RKO (cell line): ENCODE measurements at places on chromosomes 5 and 9.
A peak's percentile ranks its signal among the peaks of the same experiment; 100 is the strongest.

GRCh38 chr5:35884773-35885172, 28.1 kb downstream of the IL7R start:
- no peak for DNase-seq

DNA sequence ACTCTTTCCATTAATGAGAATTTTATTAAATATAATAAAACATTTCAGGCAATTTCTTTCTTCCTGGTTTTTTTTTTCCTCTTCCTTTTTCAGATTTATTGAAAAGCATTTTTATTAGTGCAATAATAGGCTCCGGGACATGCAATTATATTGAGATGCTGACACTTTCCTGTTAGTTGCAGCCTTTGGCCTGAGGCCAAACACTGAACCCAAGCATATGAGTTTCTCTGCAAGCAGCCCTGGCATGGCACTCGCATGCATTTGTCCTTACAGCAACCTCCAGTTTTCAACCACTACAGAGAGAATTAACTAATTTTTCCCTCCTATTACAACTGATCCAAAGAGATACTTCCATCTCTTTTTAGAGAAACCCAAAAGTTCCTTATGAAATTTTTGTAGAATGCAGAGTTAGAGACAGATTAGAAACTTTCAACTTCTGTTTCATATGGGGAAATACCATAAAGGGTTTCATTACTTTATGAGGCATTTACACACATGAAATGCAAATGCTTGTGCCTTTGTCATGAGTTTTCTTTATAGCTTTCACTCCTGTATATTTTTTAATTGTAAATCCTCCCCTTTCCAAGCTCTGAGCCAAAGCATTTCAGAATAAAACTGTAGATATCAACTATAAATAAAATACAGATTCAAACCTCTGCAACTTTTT, 183.0 kb downstream of the CETN3 start:
- DNase-seq = no peak

DNA sequence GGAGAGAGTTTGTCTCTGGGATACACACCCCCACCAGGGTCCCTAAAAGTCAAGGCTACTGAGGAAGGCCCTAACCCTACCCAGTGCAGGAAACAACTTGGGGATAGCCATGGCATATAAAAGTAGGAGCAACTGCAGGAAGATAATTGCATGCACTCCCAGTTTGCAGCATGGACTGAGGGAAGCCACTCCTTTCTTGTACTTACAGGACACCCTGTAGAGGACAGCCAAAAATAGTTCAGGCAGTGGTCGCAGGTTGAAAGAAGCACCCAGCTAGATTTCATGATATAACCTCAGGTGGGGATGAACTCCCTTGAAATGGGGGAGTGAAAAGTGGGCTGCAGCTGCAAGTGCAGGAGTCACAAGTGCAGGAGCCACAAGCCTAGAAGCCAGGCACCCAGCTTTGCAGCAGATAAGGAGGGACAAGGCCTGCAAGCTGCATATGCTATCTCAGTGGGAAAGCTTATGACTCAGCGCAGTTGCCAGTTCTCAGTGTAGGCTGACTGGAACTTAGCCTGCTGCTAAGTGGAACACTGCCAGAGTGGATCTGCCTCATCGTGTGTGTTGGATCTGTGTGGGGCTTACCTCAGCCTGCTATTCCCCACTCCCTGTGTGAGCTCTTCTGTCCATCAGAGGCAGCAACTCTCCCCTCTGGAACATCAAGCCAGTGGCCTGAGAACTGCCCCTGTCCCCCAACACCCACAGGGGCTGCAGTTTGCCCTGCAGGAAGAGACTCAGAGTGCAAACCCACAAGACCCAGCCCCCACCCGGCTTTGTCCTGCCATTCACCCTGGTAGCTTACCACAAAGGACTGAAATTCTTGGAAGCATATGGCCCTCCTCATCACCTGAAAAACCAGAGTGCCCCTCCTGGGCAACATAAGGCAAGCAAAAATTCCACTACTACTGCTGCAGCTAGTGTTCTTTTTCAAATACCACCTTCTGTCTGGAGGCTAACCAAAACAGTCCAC, 42.7 kb downstream of the CYLC2 start:
- peak; percentile 32 for DNase-seq

DNA sequence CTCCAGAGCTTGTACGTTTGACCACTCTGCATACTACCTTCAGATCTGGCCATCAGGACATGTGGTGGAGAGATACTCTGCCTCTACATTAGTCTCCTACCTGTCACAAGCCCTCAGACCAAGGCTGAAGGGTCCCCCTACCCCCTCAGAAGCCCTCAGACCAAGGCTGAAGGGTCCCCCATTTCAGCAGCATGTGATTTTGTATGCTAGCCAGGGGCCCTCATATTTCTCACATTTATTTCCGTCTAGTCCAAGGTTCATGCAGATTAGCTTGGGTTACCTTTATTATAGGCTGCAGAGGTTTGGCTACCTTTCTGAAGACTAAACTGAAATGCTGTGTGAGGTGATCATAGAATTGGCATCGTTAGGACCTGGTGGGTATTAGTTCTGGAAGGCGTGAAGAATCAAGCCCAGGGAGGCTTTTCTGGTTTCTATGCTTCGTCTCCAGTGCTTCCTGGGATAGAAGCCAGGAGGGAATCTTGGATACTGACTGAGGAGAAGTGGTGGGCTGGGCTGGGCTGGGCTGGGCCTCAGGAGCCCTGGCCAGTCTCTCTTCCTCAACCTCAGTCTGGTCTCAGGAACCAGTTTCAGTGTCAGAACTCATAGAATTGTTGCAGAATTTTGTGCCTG, 2.8 kb downstream of the SMIM32 start:
- no peak for DNase-seq

DNA sequence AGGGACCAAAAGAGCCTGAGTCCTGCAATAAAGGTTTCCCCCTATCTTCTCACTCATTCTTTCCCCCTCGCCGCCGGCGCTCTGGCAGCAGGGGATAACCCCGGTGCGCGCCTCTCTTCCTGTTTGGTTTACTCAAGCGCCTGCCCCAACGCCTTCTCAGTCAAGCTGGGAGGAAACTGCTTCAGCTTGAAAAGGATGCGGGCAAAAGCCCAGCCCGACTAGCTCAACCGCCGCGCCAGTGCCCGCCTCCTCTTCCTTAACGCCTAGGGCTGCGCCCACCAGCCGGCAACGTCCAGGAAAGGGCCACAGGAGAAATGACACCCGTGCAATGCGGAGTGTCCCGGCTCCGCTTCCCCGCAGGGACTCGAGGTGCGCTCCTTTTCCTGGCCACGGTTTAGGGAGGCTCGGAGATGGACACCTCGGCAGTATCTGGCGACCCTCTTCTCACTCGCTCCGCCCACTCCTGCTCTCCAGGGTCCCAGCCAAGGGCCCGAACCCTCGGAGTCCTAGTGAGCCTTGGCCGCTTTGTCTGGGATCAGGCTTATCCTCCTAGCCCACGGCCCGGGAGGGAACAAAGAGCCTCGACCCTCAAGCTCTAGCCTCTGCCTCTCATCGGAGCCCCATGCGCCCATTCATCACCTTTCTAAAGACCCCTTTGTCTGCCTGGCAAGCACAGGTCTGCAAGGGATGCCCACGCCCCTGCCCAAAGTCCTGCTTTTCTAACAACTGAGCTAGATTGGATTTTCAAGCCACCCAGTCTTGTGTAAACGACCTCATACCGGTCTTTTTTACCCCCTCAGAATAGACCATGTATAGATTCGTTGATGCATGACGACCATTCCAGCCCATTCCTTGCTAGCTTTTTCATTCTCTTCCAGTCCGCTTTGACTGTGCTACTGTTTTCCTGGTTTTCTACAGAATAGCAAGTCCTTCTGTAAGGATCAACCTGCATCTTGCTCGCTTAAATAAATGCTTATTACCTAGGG, 2.0 kb downstream of the ST8SIA4 start:
- DNase-seq = no peak

- no peak for DNase-seq
Observed at GRCh38 chr5:137036640-137037039, 462.5 kb downstream of the SPOCK1 start.

GRCh38 chr5:10701567-10702039, 59.4 kb downstream of the DAP start:
- peak; percentile 33 for DNase-seq

DNA sequence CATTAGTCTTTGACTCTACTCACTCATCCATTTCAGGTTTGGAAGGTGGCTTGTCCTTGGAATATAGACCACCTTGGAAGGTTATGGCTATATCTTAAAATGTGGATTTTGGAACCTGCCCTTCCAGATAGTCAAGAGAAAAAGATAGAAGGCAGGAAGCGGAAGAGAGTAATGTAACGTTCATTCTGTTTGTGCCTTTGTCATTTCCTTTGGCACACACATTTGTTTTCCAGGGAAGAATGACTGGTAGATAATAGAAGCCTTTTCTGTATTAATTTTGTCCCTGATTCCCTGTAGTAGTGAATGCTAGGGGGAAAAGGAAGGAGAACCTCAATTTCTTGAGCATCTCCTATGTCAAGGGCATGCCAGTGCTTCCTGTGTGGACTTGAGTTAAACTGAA, 54.7 kb downstream of the PPIC start:
- DNase-seq = no peak

GRCh38 chr9:86955561-86955960, 8.3 kb upstream of the GAS1 start:
- no peak for DNase-seq

GRCh38 chr9:112020680-112021596, 124.3 kb downstream of the UGCG start:
- peak; percentile 82 for DNase-seq

GRCh38 chr5:135881244-135881643, 14.4 kb downstream of the IL9 start:
- no peak for DNase-seq

GRCh38 chr9:98570663-98571440, 137.9 kb downstream of the GABBR2 start:
- no peak for DNase-seq

GRCh38 chr5:61618577-61618976, 286.5 kb downstream of the ZSWIM6 start:
- no peak for DNase-seq

DNA sequence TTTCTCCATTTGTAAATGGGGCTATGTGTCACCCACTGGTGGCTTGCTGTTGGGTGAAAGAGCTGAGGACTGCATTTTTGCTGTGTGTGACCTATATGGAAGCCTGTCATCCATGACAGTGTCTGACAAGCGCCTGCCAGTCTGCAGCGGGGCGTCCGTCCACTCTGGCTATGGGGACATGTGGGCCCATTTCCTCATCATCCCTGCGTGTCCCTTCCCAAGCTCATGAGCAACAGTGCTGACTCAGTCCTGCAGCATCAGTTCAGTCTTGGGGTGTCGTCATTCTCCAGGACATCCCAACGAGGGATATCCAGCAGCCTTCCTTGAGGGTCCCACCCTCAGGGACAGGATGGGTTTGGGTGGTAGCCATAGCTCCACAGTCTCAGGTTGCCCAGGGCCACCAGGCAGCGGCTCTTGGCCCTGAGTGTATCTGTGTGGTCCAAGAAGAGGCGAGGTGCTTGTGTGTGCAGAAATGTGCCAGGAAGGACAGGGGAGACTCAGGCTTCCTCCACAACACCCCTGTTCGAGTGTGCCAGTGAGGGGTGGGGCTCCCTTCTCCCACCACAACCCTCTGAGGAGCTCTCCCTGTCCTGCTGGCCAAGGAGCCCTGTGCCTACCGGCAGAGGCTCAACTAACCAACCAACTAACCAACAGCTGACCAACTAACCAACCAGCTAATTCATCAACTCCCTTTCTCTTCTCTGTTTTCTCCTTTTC, 2.1 kb downstream of the FGD3 start:
- peak; percentile 49 for DNase-seq

GRCh38 chr9:115601434-115601833, 483.5 kb upstream of the TNC start:
- no peak for DNase-seq

DNA sequence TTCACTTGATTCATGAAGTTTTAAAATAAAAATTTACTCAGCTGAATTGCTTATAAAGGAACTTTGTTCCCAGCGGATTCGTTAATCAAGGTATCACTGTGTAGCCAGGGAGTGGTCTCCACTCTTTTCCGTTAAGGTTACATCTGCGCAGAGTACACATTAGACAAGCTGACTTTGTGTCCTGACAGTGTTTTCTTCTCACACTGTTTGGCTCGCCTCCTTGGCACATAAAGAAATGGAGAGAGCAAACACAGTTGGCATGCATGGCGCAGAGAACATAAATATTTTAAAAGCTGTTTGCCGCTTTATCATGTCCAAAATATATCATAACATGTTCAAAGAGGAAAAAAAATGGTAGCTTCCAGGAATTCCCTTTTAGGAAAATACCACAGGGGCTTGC, 153.2 kb downstream of the EDIL3 start:
- no peak for DNase-seq

DNA sequence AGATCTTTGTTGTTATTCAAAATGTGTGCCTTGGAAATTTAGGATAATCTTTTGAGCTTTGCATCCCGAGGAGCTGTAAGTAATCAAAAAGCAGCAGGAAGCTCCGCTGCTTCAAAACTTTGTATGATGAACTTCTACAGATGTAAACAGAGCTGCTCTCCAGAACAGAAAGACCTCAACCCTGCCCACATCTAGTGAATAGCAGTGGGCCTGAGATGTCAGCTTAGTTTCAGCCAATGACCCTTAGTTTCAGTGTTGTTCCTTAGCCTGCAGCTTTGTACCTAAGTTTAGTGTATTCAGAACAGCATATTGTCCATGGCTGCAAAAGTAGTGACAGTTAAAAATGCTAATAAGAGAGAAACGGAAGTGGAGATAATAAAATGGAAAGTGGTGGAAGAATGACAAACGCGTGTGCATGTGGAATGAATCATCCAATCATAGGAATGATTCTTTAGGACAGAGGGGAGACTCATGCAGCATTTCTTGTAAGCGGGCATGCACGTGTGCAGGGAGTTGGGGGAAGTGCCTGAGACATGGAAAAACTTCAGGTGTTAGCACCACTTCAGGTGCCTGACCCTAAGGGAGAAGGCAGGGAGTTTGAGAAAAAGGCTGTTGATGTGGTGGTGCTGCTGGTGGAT, 24.9 kb downstream of the SNX24 start:
- no peak for DNase-seq

- DNase-seq = no peak
Observed at GRCh38 chr5:10729320-10730042, 31.6 kb downstream of the DAP start.
